ENCODE measurements at places on chromosomes 3 and 15.

DNA sequence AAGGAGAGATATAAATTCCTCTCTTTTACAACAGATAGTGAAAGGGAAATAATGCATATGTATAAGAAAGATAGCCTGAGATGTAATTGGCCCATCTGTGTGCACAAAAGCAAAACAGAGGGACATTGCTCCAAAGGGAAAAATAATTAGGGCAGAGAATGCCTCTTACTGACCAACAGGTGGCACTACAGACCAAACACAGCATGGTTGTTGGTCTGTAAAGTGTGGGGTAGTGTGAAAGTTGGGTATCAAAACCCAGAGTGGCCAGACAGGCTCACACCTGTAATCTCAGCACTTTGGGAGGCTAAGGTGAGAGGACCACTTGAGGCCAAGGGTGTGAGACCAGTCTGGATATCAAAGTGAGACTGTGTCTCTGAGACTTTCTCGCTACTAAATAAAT, 4.5 kb upstream of the TLNRD1 start:
- DNase-seq, result no peak

GRCh38 chr3:169133178-169134161, 530.0 kb downstream of the MECOM start:
- DNase-seq, result no peak

- no peak for DNase-seq
Observed at GRCh38 chr3:129834580-129834979, 58.9 kb downstream of the TMCC1 start.

DNA sequence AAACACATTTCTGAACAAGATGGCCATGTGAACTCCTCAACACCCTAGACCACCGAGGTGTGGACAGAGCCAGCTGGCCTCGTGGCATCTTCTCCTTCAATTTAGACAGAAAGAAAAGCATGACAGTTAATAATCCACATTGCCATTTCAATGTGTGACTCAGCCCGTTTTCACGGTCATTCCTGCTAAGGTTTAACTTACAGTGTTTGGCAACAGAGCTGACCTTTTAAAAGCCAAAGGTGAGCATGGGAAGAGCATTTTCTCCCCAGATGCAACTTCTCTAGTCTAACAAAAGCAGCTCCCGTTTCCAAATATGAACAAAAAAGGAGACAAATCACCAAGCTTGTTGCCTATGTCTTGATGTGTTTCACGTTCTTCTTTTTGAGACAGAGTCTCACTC, 417.6 kb upstream of the WNT5A start:
- DNase-seq, result no peak

- DNase-seq, result no peak
Observed at GRCh38 chr15:33055962-33056361, 138.6 kb downstream of the FMN1 start.

DNA sequence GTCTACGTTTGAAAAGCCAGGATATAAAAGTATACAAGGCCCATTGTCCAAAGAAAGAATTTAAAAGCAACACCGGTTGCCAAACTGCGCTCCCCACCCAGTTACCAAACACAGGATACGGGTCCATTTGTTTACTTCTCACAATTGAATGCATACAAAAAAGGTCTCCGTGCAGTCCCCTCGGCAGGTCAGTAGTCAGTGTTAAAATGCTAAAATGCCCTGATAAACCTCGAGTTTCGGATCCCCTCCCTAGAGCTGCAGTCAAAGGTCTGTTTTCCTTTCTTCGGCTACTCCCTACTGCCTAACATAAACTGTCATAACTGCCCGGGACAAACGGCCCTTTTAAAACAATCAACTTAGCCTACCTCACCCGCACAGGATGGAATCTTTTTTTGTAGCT, 534.6 kb downstream of the FOXP1 start:
- no peak for DNase-seq

DNA sequence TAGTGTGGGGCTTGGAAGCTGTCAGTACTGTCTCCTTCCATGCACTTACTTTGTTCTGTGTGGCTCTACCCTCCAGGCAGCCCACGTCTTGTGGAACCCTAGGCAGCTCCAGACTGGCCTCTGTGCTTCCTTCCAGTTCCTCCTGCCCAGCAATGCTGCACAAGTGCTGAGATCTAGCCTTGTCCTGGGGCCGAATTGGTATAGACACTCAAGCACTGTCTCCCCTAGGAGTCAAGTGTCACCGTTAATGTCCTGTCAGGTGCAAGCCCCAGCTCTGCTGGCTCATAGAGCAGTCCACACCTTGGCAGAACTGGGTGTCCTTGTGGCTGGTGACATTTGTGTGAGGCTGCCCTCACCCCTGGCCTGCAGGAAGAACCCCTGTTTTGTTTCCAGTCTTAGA, 130.1 kb downstream of the EEFSEC start:
- no peak for DNase-seq

- no peak for DNase-seq
Observed at GRCh38 chr3:138186221-138186620, 880 bp upstream of the ARMC8 start.

DNA sequence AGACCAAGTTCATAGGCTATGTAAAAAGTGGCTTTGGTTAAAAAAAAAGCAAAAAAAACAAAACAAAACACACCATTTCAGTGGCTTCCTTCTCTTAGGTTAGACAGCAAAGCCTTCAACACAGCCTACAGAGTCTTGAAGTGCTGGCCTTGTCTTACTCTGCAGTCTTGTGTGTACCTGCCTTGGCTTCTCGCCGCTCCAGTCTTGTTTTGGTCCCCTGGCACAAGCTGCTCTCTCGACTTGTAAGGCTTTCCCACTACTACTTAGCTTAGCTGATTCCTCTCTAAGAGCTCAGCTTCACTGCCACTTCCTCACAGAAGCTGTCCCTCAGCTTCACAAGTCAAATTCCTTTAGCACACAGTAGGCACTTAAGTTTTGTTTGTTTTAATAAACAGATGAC, 63.0 kb downstream of the ST3GAL6 start:
- DNase-seq, result no peak

DNA sequence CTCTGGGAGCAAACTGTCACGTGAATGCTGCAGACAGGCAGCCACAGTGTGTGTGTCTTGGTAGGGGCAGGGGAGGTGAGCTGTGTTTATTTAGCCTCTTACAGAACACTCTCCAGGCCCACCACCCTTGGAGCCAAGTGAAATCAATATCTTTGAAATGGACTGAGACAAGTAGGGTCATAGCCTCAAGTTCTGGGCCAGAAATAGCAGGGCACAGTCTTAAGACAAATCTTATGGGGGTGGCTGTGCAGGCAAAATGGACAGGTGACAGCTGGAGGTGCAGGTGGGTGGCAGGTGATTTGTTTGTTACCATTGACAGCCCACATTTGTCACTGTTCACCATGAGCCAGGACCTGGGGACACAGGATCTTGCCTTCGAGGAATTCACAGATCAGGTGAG, 93.6 kb upstream of the NMNAT3 start:
- no peak for DNase-seq

DNA sequence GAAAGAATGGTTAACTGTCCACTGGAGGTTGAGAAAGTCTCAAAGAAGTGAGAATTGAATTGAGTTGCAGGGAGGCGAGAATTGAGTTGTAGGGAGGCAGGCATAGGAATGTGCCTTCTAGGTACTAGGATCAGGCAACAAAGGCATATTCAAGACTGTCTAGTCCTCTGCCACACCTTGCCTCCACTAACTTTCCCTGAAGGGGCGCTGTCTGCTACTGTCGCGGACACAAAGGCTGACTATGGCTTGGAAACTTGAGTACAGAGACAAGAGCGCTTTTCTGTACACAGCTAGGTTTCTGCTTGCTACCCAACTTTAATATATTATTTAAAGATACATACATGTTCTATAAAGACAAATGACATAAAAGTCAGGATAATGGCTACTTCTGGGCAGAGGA, 10.4 kb upstream of the FBXL22 start:
- no peak for DNase-seq

DNA sequence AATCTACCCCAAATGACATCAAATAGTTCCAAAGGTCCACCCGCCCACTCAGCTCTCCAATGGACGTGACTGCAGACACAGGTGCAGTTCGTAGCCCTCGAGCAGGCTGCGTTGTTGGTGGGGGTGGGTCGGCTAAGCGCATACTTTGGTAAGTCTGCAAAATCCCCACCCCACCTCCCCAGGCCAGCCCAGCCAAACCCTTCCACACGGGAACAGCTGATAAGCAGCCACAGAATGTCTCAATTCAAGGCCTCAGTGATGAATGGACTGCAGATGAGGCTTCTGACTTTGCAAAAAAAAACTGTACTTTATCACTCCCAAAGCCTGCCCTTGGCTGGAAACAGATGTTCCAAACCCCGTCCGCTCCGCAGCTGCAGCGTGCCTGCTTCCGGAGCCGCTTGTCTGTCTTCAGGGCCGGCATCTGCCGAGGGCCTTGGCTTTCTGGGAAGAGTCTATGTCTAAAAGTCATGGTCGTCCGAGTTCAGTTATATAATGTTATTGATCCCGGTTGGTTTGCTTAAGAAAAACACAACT, 38.2 kb downstream of the PCSK6 start:
- DNase-seq, result no peak

DNA sequence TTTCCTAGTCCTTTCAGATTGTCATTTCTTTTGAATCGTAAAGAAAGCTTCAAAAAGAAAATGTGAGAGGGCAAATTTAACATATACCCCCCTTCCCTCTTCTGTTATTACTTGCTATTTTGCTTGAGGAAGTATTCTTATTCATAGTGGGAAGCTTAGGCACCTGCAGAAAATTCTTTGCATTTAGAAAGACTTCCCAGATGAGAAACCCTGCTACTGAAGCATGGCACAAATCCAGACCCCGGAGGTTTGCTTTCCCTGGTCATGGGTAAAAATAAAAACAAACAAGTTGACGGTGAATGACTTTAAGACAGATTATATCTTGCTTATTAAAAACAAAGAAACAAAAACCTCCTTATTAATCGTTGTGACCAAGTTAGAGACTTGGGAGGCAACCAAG, 93.9 kb downstream of the IL5RA start:
- no peak for DNase-seq

- no peak for DNase-seq
Observed at GRCh38 chr3:154616298-154616697, 186.3 kb upstream of the GPR149 start.
